ENCODE measurements at places on chromosomes 12 and 14.

DNA sequence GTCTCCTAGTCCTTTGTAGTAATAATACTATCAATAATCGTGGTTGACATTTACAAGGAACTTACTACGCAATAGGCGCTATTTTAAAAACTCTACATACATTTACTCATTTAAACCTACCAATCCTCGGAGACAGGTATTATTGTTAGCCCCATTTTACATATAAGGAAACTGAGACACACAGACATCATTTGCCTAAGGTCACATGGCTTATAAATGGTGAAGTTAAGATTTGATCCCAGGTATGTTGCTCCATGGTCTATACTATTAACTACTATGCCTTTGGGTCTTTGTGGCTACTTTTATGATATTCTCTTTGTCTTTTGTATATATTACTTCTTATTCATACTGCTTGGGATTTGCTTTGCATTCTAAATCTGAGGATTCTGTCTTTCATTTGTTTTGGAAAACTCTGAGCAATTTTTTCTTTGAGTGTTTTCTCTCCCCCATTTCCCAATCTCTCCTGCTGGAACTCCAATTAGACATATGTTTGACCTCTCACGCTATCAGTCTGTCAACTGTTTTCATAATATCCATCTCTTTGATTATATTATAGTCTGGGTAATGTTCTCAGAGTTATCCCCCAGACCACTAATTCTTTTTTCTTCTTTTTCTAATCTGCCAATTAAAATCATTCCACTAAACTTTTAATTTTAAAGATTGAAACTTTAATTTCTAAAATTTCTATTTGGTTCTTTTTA lies 10.9 kb downstream of the NT5DC3 start:
- DNase-seq, result no peak

DNA sequence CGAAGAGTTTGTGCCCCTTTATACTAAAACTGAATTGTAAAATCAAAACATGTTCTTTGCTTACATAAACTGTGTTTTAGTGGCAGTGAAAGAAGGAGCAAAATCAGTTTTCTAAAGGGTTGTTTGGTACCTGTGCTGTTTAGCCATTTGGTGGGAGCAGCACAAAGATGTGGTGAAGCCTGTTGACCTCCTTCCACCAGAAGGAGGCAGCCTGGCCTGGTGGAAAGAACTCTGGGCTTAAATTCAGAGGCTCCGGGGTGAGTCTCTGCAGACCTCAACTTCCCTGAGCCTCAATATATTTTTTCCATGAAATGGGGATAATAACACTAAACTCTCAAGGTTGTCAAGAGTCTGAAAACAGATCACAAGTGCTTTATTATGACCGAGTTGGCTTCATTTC lies 502.5 kb downstream of the VRK1 start:
- no peak for DNase-seq

GRCh38 chr12:55697686-55698085 lies 10.0 kb downstream of the ITGA7 start:
- no peak for DNase-seq

GRCh38 chr12:29649722-29650121 lies 134.0 kb downstream of the TMTC1 start:
- no peak for DNase-seq

DNA sequence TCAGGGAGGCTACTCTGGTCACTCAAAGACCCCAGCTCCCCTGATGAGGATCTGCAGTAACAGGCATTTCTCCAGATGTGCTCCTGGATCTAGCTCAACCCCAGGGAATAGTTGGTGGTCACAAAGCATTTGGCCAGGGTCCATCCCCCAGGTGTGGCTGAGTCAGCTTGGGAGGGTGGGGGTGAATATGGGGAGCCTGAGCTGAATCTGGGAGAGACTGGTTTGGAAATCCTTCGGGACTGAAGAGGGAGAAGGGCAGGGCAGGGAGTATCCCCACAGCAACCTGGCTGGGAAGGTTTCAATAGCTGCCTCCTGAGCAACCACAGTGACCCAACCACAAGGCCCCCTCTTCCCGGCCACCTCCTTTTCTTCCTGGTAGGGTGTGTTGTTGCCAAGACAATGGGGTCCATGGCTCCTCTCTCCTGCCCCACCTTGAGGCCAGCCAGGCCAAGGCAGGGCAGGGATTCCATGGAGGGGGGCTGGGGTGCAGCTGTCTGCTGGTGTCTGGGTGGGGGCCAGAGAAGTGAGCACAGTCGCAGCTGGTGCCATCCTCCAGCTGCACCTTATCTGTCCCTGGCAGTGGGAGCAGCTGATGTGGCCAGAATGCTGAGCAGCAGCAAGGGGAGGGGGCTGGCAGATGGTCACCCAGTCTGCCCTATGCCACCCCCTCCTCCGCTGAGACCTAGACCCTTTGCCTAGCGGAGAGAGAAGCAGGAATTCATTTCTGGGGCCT lies 5.5 kb downstream of the ASIC1 start:
- no peak for DNase-seq

DNA sequence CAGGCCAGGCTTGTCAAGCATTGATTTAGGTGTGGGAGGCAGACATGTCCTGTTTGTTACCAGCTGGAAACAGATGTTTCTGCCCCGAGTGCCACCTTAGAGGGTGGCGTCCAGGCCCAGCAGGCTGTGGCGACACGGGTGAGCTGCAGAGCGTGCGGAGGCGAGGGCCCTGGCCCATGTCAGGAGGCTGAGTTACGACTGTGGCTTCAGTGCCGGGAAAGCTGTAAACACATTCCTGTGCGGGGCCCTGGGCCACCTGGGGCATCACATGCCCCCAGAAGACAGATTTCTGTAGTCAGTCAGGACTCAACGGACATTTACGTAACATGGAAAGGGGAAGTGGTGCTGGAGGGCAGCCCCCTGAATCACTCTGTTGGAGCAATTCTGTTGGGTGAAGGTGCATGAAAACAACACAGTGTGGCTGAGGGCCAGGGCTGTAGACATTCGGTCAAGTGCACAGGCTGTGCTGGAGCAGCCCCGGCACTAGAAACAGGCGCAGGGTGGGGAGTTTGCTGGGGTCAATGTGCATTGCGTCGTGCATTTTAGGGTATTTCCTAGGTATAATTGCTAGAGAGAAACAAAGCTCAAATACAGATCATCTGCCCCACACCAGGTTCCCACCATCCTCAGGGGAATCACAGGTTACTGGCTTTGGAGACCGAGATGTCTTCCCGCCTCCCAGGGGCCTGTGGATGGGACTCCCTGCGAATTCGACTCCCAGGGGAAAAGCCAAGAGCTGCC lies 291.8 kb downstream of the TMEM121 start:
- DNase-seq, result no peak

DNA sequence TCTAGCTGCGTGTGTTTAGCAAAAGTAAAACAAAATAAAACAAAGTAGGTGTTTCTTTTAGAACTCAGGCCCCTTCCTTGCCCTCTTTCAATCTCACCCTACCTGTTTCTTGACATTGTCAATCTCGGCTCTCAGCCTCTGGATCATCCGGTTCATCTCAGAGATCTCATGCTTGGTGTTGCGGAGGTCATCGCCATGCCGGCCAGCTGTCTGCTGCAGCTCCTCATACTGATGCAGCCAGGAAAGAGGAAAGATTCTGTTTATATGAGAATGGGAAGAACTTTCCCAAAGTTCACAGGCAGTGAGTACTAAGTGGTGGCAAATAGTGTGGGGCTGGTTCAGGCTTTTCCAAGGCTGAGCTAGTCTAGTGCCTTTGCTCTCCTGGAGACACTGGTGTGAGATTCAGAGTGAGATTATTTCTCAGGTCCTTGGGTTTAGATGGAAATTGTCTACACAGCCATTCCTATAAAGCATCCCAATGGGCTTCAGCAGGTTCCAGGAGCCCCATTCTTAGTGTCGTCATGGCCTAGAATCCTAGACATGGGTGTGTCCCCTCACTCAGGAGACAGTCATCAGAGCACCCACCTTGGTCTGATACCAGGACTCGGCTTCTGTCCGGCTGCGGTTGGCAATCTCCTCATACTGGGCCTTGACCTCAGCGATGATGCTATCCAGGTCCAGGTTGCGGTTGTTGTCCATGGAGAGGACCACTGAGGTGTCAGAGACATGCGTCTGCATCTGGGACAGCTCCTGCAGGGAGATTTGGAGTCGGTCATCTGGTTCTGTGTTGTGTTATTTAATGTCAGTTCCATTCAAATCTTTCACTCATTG lies 3.0 kb downstream of the KRT5 start:
- no peak for DNase-seq

DNA sequence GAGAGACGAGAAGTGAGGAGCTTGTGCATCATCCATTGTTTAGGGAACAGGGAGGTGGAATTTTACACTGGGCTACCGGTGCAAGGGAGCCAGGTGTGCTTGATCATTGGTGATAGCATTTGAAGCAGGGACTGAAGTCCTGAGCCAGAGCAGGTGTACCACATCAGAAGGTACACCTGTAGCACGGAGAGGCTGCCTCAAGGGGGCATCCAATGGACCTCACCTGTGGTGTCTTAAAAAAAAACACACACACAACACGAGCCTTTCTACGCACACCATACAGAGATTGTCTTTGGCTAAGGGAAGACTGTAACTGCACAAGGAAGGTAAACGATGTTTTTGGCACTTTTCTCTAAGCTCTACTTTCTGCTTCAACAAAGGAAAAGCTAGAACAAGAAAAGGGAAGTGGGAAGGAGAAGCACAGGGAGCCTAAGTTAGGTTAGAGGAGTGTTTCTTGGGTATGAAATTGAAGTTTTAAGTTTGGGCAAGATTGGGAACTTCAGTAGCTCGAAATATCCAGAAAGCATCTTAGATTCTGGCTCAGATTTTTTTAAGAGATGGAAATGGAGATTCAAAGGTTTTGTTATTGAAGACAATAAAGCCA lies 334.3 kb upstream of the FBXO33 start:
- no peak for DNase-seq

- no peak for DNase-seq
Observed at GRCh38 chr12:62761658-62762057, 173.3 kb downstream of the PPM1H start.

DNA sequence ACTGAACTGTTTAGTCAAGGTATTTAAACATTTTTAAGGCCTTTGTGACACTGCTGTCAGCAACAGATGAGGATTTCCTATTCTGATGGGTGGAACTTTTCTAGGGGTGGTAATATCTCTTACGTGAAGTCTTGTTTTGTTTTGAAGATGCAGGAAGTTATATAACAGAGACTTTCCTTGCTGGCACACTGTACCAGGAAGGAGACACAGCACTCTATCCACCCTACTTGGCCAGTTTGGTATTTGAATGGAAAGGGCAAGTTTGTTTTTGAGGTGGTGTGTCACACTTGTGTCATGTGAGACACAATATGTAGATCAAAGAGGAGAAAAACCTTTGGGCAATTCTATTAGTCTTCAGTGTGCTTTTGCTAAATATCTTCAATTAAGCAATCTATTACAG lies 51.6 kb upstream of the SRP54 start:
- peak; percentile 2 for DNase-seq

DNA sequence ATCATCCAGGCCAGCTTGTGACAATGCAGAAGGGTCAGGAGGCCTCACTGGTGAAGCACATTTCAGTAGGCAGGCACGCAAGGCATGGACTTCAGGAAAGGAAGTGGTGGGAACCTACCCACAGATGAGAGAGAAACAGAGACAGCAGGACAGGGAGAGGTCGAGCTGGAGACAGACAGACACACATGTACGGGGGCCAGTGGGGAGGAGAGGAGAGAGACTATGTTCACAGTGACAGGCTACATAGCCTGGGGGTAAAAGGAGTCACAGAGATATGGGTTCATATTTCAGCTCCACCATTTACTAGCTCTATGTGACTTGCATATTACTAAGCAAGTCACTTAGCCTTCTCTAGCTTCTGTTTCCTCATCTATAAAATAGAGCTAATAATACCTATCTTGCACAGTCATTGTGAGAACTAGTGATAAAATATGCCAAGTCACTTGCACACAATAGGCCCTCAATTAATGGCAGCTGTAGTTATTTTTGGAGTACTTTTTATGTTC lies 91.1 kb upstream of the FUT8 start:
- DNase-seq, result no peak

- no peak for DNase-seq
Observed at GRCh38 chr14:78297858-78298257, 127.7 kb downstream of the NRXN3 start.

DNA sequence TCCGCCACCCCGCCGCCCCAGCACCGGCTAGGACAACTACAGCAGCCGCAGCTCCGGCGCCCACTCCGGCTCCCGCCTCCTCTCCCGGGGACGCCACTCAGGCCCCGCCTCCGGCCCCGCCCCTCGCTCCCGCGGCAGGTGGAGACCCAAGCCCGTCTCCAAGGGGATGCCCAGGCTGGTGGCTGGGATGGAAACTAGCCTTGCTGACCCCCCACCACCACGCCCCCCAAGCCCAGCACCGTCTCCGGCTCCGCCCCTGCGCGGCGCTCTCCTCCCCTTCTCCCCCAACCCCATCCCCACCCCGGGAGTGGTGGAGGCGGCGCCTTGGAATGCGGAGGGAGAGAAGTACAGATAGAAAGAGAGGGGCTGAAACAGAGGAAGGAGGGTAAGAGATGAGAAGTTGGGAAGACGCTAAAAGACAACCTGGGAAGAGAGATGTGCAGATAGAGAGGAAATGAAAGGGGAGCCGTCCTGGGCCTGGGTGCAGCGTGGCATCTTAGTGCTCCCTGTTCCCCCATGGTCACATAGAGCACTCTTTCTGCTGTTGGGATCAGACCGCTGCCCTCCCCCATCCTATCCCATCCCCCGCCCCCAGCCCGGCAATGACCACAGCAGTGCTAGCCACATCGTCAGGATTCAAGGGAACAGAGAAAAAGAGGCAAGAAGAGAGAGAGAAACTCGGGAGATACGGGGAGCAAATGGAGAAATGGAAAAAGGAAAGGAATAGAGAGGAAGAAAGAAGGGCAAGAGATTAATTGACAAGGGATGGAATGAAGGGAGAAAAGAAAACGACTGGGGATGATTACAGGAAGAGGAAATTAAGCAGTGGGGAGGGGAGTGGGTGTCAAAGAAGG lies at the start of gene ITGA7:
Gene ITGA7 (minus strand): TSS at position 64 of the 854 bp plus-strand sequence. CDS start 222 bp downstream, outside the sequence.
- DNase-seq, result no peak

- DNase-seq, result no peak
Observed at GRCh38 chr12:96824074-96824837, 82.8 kb upstream of the NEDD1 start.

GRCh38 chr12:75850721-75851462 lies 180.7 kb downstream of the PHLDA1 start:
- no peak for DNase-seq

DNA sequence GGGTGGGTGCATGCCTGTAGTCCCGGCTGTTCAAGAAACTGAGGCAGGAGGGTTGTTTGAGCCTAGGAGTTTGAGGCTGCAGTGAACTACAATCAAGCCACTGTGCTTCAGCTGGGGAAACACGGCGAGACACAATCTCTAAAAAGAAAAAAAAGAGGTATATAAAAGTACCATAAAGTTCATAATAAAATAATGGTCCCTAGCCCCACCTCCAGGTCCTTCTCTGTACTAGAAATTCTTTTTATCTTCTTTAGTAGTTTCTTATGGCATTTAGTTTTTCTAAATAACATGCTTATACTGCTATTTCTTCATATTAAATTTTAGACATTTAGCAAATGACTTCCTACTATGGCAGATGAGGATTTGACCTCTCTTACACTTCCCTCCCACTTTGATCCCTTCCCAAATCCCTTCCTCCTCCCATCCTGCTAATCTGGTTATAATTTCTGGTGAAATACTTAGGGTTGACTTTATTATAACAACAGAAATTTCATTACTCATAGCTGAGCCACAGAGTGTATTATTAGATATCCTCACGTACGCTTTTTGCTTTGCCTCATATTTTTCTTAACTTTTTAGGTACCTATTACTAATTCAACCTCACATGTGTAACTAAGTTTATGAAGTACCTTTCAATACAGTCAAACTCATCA lies 94.7 kb downstream of the SLC41A2 start:
- DNase-seq, result no peak

- DNase-seq, result peak; percentile 48
Observed at GRCh38 chr14:88005978-88006851, 1.3 kb downstream of the GPR65 start.

- no peak for DNase-seq
Observed at GRCh38 chr12:12792421-12792820, 7.0 kb downstream of the APOLD1 start.

- DNase-seq, result no peak
Observed at GRCh38 chr12:18908191-18908590, 170.3 kb downstream of the CAPZA3 start.
